Lung microvascular endothelial cell (primary cell): ENCODE measurements at places on chromosomes 1 and 21.
A peak's percentile ranks its signal among the peaks of the same experiment; 100 is the strongest.

- no peak for DNase-seq
Observed at GRCh38 chr1:205917466-205918238, 25.6 kb downstream of the SLC26A9 start.

DNA sequence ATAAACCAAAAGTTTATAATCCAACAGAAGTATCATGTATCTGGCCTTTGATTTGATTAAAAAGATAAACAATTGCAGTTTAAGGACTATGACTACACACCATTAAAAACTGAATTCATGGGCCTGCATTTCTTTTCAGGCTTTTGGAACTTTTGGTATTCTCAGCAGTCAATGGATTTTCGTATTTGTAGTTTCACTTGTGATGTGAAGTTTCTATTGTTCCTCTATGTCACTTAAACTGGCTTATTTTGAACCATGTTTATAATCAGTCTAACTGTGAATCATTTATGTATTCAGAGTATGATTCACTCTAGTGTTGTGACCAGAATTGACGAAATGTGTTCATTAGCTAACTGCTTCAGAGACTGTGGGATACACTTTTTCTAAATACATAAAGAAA lies 132.9 kb downstream of the COQ8A start:
- DNase-seq: peak; percentile 5

DNA sequence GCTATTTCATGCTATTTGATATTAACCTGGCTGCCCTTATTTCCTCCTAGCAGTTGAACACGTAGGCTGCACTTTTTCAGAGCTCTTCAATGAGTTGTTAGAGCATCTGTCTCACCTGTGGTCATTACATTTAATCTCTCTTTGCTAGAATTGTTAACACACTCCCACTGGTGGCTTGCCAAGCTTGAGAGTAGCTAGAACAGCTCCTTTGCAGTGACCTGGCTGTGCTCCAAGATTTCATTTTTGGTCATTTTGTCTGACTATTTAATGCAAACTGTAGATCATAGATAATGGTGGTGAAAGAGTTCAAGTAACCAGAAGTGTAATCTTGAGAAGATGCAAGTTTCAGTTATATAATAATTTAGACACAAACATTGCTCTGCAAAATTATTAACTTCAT lies 105.6 kb downstream of the LRRC7 start:
- DNase-seq: no peak

- DNase-seq: no peak
Observed at GRCh38 chr1:10987840-10988417, 24.5 kb upstream of the TARDBP start.

GRCh38 chr1:58779801-58780382 lies 4.0 kb downstream of the JUN start:
- peak; percentile 90 for DNase-seq

DNA sequence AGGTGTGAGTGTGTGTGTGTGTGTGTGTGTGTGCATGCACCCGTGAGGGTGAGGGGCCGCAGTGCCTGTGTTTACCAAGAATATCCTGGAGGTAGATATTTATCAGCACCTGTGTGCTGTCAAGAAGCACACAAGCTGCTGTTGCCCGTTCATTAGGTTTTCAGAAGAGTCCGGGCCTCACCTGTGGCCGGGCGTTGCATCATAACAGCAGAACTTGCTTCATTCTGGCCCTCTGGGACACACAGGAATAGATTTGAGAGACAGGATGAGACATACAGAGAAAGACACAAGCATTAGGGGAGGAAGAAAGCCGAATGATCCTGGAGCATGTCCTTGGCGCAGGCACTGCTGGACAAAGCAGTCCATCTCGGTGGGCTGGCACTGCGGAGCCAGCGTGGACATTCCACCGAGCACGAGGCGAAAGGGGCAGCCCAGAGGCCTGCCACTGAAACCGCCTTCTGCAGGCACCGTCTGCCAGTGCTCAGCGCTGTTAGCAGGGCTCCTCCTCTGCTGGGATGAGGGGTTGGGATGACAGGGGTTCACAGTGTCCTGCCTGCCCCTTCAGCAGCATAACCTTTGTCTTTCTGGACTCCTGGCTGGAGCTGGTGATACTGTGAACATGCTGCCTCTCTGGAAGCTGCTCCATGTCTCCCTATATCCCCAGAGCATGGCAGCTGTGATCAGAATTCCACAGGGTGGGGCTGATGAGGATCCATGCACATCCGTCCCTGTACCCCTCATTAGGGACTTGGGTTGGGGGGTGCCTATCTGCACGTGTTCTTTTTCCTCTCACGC lies 81.1 kb downstream of the PEX14 start:
- DNase-seq: no peak

DNA sequence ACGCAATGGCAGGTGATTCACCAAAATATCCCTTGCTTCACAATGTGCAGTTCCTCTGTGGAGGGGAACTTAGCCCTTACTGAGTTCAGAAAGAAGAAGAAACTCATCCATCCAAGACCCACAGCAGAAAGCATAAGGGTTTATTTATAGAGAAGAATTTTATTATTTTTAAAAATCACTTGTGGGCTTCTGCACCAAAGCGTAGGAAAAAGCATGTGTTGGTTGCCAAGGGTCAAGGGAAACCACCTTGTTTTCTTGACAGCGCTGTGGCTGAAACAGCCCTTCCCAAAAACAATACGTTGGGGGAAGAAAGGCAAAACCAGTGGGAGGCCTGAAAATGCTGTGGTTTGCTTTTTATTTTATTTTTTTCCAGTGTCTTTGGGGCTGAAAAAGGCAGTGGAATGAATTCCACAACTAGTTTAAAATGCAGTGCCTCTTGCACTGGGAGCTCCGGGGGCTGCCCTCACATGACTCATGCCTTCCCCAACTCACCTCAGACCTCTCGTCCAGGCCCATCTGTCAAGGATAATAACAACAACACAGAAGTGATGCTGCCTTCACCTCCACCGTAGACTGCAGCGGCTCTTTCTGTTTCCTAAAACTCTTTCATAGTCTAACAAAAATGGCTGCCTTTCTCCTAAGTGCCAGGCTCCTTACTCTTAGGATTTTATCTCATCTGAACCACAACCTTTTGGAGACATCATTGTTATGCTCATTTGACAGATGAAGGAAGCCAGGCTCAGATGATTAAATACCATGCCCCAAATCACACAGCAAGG lies 224.2 kb upstream of the JUN start:
- DNase-seq: peak; percentile 83

DNA sequence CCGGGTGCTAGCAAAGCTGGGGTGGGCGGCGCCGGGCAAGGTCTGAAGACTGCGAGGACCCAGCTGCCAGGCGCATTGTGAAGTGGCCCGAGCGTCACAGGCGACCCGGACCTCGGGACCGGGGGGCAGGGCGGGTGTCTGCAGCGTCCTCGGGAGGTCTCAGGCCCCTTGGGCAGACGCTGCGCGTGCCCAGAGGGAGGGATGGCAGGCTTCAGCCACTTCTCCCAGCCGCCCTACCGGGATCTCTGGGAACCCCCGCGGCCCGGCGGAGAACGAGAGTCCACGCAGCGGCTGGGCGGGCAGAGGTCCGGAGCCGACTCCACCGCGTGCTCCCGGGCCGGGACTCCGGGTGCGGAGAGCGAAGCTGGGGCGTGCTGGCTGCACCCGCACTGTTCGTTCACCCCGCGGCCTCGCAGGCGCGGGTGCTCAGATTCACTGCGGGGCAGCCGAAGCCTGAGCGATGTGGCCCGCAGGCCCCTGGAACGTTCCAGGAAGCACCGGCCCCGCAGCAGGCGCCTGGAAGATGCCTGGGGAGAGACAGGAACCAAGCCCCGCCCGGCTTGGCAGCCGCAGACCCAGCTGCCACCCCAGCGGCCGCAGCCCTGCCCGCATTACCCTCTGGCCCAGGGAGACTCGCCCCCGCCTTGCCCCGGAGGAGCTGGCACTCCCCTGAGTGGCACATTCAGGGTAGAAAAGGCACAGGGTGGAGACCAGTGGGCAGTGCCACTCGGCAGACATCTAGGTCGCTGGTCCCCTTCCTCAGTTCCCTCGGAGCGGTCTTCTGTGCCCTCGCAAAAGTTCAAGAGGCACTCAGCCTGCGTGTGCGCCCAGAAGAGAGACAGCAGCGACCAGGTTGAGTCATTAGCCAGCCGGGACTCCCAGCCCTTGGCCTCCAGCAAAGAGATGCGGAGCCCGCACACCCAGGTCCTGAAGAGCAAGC lies at the start of gene CCDC185:
TSS of gene CCDC185 (plus strand) at position 141 of the 940 bp plus-strand sequence. CDS start at position 202, 61 bp downstream.
- DNase-seq: no peak

GRCh38 chr1:232386721-232387510 lies 243.0 kb downstream of the SIPA1L2 start:
- DNase-seq: no peak
